NCI-H460 (cell line): ENCODE measurements at places on chromosomes 7 and 10.

DNA sequence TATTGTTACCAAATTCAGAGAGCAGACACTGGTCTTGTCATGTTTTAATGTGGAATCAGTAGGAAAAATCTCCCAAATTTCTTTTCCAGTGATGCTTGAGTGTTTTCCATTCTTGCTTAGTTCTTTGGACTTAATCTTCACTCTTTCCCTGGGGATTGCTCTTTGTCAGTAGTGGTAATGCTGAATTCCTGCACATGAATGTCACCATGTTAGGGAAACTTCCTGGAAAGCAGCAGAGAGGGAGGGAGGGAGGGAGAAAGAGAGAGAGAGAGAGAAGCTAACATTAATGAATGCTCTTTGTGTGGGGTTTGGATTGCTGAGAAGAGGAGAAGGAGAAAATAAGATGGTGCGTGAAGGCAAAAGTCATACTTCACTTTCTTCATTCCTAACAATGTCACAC is 295.3 kb upstream of the COBL start:
- DNase-seq, result no peak

DNA sequence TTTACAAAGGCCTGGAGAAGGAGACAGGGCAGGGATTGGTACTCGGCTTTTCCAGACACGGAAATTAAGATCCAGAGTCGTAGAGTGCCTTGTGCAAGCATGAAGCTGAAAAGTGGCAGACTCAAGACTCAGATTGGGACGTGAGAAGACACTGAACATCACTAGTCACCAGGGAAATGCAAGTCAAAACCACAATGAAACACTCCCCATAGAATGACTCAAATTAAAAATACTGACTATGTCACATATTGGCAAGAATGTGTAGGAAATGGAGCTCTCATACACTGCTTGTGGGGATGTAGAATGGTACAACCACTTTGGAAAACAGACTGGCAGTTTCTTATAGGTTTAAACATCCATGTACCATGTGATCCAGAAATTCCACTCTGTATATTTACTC is 472.0 kb downstream of the RPS24 start:
- no peak for DNase-seq

- no peak for DNase-seq
These were observed 445 bp downstream of the PPA1 start for GRCh38 chr10:70232859-70233108.

- DNase-seq, result no peak
These were observed 20.8 kb downstream of the KIFBP start for GRCh38 chr10:69009360-69009759.

DNA sequence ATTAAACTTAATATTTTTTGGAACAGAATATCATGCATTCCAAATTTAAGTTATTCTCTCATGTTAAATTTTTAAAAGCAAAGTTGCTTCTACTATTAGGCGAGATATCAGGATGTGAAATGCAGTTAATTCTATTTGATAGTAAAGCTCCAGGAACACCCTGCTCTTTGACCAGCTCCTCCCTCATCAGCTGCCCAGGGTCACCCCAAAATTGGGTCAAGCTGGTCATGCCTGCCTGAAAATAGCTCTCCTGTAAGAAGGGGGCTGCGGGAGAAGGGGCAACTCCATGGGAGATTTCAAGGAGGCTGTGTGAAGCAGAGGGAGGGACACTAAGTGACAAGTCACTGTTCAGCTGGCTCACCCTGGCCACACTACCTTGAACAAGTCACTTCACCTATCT is 5.9 kb downstream of the PPP1R3C start:
- DNase-seq, result no peak

DNA sequence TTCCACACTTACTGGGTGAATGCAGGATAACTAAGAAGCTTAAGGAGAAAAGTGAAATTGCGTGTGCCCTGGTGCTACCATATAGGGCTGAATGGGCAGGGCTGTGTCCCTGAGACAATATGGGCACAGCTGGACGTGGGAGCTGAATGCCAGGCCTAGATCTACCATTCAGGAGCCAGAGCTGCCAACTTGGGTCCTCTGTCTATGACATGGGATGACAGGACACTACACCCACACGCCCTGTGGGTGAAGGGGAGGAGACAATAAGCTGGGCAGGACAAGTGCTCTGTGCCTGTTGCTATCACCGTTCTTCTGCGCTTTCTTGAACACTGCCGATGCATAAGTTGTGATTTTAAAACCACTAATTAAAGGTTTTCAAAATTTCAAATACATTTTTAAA is 293.9 kb downstream of the TNS3 start:
- no peak for DNase-seq

- no peak for DNase-seq
These were observed 179.8 kb downstream of the NPSR1 start for GRCh38 chr7:34837801-34838201.

DNA sequence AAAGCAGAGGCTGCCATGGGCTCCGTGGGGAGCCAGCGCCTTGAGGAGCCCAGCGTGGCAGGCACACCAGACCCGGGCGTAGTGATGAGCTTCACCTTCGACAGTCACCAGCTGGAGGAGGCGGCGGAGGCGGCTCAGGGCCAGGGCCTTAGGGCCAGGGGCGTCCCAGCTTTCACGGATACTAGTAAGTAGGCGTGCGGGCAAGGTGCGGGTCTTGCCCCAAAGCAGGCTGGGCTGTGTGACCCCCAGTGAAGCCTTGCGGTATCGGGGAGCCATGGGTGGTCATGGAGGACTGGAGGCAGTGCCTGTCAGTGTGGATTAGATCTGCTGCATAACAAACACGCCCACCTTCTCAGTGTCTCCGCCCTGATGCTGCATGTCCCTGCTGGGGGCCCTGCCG is 5.1 kb downstream of the SLC29A4 start:
- DNase-seq, result no peak
